H7 (cell line): ENCODE measurements at places on chromosomes 16 and 17. TPM values are rescaled to one million over a fixed set of nuclear protein-coding genes. Genes with fewer than 3 reads are reported as not detected.

DNA sequence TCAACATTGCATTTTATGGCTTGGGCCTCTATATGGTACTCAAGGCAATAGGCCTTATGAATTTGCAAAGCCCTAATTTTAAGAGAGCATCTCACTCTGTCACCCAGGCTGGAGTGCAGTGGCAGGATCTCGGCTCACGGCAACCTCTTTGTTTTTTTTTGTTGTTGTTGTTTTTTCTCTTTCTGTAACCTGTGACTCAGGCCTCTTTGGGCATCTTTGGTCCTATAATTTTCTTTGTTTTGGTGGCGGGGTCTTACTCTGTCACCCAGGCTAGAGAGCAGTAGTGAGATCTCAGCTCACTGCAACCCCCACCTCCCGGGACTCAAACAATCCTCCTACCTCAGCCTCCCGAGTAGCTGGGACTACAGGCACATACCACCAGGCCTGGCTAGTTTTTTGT, 21.8 kb upstream of the HERPUD1 start:
- DNase-seq, result no peak

GRCh38 chr17:68595496-68595895, 5.7 kb downstream of the FAM20A start:
- DNase-seq, result no peak

- no peak for DNase-seq
Observed at GRCh38 chr16:57127037-57127763, 34.8 kb downstream of the CPNE2 start.

GRCh38 chr16:72677662-72678447, 370.1 kb downstream of the ZFHX3 start:
- DNase-seq, result no peak

GRCh38 chr17:74452841-74453661, 13.4 kb upstream of the CD300A start:
- DNase-seq, result peak; percentile 78

DNA sequence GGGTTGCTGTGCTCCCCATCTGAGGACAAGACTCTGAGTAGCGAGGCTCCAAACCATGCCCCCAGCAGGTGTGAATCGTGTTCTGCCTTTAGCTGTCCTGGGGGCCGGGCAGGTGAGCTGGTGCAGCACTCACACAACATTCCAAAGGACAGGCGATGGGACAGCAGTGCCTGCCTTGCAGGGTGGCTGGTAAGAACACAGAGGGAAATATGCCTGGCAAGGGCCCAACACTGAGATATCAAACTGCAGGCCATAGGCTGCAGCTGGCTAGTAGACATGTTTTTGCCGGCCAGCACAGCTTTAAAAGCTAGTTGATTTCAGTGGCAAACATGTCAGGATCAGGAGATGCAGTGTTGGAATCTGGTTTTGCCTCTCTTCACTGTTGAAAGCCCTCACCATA, 23.6 kb downstream of the CLEC16A start:
- no peak for DNase-seq

- no peak for DNase-seq
Observed at GRCh38 chr17:15130426-15130825, 134.7 kb downstream of the PMP22 start.

- DNase-seq, result no peak
Observed at GRCh38 chr16:89691231-89691985, 4.9 kb downstream of the CDK10 start.

- DNase-seq, result peak; percentile 83
Observed at GRCh38 chr16:10878644-10879501, 1.9 kb downstream of the CIITA start.

DNA sequence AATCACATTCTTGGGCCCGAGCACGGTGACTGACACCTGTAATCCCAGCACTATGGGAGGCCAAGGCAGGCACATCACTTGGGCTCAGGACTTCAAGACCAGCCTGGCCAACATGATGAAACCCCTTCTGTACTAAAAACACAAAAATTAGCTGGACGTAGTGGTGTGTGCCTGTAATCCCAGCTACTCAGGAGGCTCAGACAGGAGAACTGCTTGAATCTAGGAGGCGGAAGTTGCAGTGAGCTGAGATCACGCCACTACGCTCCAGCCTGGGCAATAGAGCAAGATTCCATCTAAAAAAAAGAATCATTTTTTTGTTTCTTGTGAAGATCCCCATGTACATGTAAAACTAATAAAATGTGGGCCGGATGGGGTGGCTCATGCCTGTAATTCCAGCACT, 53.1 kb upstream of the ATF7IP2 start:
- DNase-seq, result no peak

GRCh38 chr16:73163238-73163815, 115.4 kb upstream of the ZFHX3 start:
- DNase-seq, result no peak

DNA sequence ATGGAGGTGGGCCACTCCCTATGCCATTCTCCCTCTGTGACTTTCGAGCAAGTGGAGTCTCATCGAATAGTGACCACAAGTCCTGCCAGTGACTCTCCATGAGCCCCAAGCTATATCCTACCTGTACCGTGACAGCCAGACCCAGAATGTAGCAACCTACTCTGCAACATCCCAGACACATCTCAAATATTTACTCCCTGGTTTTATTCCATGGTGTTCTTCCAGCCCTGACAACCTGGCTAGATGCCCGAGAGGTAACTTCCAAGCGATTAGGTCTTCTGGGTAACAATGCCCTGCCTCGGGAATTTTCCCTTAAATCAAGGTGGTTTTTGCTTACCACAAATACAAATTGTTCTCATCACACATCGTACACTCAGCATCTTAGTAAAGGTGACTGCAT, 211.7 kb downstream of the ZFHX3 start:
- no peak for DNase-seq

GRCh38 chr17:66714046-66715023, 120.6 kb upstream of the CACNG5 start:
- no peak for DNase-seq

- DNase-seq, result peak; percentile 60
Observed at GRCh38 chr16:23729503-23730424, 16.7 kb upstream of the ERN2 start.

The ATP2A1 gene
- 0.10 and 1.0 TPM in 2 replicates for total RNA-seq

The DHX58 gene
- 1.2 and 5.6 TPM in 2 replicates for total RNA-seq

The SARM1 gene
- 0.62 and 1.7 TPM in 2 replicates for total RNA-seq
